ENCODE measurements at places on chromosomes 6 and 20.

DNA sequence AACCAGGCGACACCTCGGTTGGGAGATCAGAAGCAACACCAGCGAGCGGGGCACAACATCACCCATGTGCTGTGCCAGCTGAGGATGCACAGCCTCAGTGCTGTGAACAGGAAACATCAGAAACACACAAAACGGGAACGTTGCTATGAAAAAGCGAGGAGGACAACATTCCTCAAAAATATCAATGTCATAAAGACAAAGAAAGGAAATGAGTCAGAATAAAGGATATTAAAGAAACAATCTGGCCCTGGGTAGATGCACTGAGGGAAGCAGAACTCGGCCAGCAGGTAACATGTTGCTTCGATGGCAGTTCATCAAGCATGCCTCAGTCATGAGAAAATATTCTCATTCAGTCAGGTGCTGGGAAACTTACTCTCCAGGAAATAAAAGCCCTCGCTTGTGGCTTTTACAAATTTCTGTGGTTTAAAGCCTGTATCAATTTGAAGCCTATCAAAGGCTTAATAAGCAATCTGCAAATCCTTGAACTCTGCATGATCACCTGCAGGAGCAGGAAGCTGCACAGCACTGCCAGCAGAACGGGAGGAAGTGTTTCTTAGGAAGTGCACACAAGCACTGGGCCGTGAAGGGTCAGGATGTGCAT lies 77.5 kb downstream of the GINS1 start:
- DNase-seq: no peak

- DNase-seq: no peak
Measured at GRCh38 chr6:54419885-54420284, 111.6 kb downstream of the TINAG start.

GRCh38 chr20:1281279-1282057 lies 15.4 kb downstream of the SNPH start:
- no peak for DNase-seq

DNA sequence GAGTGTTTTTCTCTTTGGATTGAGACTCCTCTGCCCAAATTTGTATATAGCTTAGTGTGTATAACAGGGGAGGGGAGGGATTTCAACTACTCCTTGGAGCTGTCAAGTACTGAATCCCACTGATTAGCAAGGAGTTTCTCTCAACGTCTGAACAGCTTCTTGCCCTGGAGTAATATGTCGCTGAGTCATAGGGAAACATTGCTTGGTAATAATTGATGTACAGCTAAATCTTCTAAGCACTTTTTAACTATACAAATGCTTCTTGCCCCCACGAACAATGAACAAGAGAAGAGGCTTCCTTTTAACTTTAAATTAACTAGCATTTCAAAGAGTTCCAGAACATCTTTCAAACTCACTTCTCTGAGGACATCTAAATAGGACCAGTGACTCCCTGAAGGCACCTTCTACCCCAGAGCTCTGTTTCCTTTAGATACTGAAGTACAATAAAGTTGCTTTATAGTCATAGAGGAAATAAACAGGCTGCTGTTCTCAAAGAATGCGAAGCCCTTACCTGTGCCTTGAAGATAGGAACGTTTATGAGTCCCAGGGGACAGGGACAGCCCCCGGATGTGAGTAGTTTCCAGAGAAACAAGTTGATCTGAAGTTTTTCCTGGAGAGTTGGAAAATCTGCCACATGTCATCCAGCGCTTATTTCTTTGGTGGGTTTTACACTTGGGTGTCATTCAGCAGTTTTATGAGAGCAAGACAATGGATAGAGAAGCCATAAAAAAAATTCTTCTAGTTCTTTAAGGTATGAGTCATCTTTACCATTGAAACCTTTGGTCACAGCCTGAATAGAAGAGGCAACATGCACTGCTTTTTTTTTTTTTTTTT lies 462.5 kb upstream of the BTBD3 start:
- no peak for DNase-seq

DNA sequence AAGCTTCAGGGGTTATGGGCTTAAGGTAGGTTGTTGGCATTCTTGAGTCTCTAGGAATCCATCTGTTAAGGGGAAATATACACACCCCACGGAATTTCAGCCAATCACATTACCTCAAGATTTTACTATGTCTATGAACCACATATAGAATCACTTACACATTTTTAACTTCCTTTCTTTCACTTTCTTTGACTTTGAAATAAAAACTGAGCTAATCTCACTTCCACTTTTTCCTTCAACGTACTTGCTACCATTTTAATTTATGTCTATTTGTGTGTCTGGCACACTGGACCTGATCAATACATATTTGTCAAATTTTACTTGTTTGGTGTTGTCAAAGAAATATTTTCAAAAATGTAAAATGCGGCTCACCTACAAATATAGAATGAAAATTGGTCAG lies 545.4 kb upstream of the JAG1 start:
- DNase-seq: no peak

GRCh38 chr6:63635215-63635587 lies 401 bp upstream of the PHF3 start:
- DNase-seq: no peak

- no peak for DNase-seq
Measured at GRCh38 chr20:53597521-53598120, 4.0 kb upstream of the ZNF217 start.

- no peak for DNase-seq
Measured at GRCh38 chr20:7695051-7695495, 245.2 kb downstream of the HAO1 start.

DNA sequence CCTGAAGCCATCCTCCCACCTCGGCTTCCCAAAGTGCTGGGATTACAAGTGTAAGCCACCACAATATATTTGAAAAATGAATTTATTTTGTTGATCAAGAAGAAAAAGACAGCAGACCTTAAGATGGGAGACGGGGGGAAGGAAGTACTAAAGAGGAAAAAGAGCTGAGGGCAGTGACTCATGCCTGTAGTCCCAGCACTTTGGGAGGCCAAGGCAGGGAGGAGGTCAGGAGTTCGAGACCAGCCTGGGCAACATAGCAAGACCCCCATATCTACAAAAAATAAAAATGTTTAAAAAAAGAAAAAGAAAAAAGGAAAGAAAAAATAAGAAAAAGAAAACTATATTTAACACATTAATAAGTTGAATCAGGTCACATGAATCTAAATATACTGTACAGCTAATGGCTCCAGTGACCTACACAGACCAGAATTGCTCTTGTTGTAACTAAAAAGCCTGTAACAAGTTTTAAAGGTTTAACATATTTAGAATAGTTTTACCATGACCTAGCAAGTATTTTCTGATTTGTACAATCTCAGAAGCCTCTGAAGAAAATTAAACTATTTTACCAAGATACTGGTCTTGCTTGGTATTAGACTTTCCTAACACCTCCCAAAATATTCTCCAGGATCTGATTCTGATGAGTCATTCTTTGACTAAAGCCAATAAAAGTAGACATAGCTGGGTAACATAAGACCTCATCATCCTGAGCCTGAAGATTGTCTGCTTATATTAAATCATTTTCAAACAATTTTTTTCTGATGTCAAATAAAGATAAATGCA lies 4.3 kb upstream of the AKIRIN2 start:
- DNase-seq: no peak

DNA sequence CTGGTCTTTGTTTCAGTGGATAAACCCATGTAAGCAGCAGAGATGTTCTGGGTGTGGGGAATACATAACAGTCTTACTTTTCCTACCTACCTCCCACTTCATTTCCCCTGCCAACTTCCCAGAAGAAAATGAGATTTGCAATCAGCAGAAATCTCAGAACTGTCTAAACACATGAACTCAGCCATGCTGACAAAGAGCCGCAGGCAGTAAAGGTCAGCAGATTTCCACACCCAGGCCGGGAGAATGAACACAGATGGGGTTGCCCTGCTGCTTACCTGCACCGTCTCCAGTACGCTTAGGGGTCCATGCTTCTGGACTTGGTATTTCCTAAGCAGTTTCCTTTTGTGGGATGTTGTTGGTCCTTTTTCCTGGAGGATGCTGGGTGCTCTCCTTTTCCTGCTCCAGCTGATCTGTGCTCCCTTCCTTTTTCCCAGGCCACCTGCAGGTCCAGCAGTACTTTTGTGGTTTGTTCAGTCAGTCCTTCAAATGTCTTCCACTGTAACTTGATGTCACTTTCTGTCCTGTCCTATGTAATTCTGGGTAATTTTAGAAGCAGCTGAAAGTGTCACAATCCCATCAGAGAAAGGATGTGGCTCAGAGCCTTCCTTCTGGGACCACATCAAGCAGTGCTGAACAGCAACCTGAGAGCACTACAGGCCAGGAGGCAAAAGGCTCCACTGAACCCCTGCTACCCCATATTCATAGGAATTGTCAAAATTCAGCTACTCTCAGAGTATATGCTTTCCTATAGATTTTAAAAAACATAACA lies 129.0 kb downstream of the CEP57L1 start:
- no peak for DNase-seq

DNA sequence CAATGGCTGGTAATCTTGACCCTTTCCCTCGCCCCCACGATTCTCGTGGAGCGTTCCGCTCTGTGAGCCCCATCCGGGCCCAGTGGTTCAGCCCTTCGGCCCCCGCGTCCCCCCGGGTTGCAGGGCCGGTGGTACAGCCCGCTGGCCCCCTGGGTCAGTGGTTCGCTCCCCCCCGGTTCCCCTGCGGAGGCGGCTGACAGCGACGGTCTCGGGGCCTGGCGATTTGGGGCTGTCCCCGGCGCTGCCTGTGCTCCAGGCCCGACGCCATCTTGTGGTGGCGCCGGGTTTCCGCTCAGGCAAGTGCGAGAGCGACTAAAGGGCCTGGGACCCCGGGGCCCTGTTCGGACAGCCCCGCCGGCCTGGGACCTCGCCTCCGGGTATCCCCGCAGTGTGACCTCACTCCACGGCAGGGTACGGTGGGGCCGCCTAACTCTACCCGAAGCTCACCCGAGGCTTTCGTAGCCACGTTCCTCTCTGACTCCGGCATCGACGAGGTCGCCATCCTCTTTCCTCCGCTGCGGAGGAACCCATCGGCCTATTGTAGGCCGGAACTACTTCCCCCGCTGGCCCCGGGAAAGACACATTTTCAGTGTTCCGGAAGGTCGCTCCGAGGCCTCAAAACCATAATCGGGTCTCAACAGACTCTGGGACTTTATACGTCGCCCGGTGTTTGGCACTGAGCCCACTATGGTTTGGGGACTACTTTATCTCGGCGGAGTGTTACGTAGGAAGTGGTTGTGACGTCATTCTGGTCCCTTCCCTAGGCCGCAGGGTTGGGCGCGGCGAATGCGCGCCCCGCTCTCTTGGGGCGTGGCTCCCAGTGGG lies at the start of gene ZNF335:
Gene ZNF335, minus strand, starts transcription at position 529 of the 825 bp plus-strand sequence. CDS start 793 bp downstream, outside the sequence.
- DNase-seq: peak; percentile 89

GRCh38 chr6:154139892-154140291 lies 100.9 kb downstream of the OPRM1 start:
- DNase-seq: no peak

DNA sequence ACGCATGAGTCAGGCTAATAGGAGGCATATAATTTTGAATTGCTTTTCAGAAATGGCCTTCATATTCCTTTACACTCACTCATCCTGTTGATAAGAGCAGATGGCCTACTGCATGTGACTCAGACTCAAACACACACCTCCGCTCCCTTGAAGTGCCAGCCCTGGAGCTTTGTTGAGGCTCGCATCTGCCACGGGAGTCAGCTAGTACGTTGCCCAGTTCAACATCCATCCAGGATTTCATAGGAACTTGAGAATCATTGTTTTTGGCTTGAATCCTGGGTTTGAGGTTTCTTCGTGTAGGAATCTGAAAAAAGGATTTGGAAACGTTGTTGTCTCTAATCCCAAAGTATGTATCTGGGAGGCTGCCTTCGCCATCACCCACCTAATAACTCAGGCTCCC lies 87.4 kb upstream of the JAG1 start:
- DNase-seq: no peak

DNA sequence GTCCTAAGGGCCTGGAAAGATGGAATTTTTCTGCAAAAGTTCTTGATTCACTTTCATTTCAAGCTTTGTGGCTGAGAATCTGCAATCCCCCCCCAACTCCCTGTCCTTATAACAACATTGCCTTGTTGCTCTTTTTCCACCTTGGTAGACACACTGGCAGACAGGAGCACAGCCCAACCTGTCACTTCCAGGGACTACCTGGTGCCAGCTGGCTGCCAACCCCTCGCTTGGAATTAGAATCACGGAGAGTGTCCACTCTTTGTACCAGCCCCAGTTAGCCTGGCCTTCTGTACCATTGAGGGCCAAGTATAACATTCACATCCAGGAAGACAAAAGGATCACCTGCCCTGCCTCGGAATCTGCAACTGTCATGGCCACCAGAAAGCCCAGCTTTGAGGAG lies 74.7 kb downstream of the POPDC3 start:
- DNase-seq: no peak

DNA sequence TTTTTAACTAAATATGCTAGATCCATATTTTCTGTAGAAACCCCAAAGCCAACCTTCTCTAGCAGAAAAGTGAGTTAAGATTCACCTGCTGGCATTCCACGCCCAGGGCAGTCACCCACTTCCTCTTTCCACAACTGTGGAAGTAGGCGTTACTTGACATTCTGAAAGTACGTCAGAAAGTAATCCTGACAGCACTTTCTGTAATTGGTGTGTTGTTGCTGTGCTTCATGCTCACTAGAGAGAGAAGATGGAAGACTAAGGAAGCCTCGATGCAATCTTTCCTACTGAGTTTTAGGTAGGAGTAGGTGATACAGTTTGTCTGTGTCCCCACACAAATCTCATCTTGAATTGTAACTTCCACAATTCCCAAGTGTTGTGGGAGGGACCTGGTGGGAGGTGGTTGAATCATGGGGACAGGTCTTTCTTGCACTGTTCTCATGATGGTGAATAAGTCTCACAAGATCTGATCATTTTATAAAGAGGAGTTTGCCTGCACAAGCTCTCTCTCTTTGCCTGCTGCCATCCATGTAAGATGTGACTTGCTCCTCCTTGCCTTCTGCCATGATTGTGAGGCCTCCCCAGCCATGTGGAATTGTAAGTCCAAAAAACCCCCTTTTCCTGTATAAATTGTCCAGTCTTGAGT lies 101.1 kb downstream of the MAP3K7 start:
- no peak for DNase-seq

GRCh38 chr20:55953201-55953600 lies 52.1 kb downstream of the CBLN4 start:
- DNase-seq: no peak

GRCh38 chr6:84524636-84525035 lies 239.8 kb downstream of the TBX18 start:
- DNase-seq: no peak

DNA sequence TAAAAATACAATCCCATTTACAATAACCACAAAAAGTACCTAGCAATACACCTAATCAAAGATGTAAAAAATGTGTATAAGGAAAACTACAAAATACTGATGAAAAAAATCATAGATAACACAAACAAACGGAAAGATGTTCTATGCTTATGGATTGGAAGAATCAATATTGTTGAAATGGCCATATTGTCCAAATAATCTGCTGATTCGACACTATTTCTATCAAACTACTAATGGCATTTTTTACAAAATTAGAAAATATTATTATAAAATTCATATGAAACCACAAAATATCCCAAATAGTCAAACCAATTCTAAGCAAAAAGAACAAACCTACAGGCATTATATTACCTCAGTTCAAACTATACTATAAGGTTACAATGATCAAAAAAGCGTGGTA lies 978.3 kb upstream of the MAP3K7 start:
- no peak for DNase-seq

GRCh38 chr6:100796049-100796823 lies 84.9 kb downstream of the ASCC3 start:
- no peak for DNase-seq

DNA sequence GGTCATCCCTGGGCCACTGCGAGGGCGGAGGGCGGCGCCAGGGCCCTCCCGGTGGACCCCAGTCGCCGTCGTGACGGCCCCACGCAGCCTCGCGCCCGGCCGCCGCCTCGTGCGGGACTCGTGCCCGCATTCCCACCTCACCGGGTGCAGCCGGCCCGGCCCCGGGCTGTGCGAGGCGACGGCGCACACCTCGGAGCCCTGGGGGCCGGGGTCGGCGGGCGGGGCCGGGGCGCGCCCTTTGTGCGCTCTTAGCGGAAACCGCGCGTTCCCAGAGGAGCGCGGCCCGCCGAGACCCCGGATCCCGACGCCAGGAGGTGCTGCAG lies 5.5 kb upstream of the DLL1 start:
- DNase-seq: no peak
